ENCODE measurements at places on chromosomes 2 and 18. TPM values are rescaled to one million over a fixed set of nuclear protein-coding genes. Genes with fewer than 3 reads are reported as not detected.

The ABCG8 gene
- not detected for total RNA-seq

The CYTIP gene
- total RNA-seq, result not detected

The SPOPL gene
- 19.4 TPM for total RNA-seq

The TM4SF20 gene
- total RNA-seq, result not detected

The FEZ2 gene
- total RNA-seq, result 47.3 TPM

The MDH1B gene
- 0.98 TPM for total RNA-seq

The TMEM198 gene
- 40.9 TPM for total RNA-seq

The NDC80 gene
- total RNA-seq, result 7.7 TPM

The CYBRD1 gene
- 0.54 TPM for total RNA-seq

The DSG3 gene
- not detected for total RNA-seq

The GKN2 gene
- total RNA-seq, result not detected

The PLGLB1 gene
- total RNA-seq, result 5.4 TPM

The SLC5A7 gene
- 0.27 TPM for total RNA-seq

The CD8A gene
- 0.59 TPM for total RNA-seq

The HS1BP3 gene
- total RNA-seq, result 23.8 TPM

The NAT8 gene
- not detected for total RNA-seq

The GPR35 gene
- total RNA-seq, result 1.5 TPM

The UGT1A8 gene
- not detected for total RNA-seq

The C2orf15 gene
- total RNA-seq, result 0.34 TPM

The DLX2 gene
- total RNA-seq, result 1.4 TPM

The GYPC gene
- total RNA-seq, result 2.0 TPM

The GREB1L gene
- total RNA-seq, result 154 TPM

The KATNAL2 gene
- total RNA-seq, result 2.4 TPM

All from glutamatergic neuron (in vitro differentiated cells).